ENCODE measurements at places on chromosomes 11 and 22. TPM values are rescaled to one million over a fixed set of nuclear protein-coding genes. Genes with fewer than 3 reads are reported as not detected.

The CABP7 gene
- total RNA-seq = 0.09 TPM

The SLC37A2 gene
- 0.12 TPM for total RNA-seq

The GAL gene
- 18.0 TPM for total RNA-seq

The IGSF22 gene
- not detected for total RNA-seq

The OR4D10 gene
- total RNA-seq = not detected

The PHLDB1 gene
- 9.0 TPM for total RNA-seq

The SYT7 gene
- 0.72 TPM for total RNA-seq

The LIMK2 gene
- 8.6 TPM for total RNA-seq

The OR4X2 gene
- not detected for total RNA-seq

The UBQLNL gene
- total RNA-seq = not detected

The SF3A1 gene
- 62.3 TPM for total RNA-seq

The CHRNA10 gene
- 0.78 TPM for total RNA-seq

The SLC22A12 gene
- not detected for total RNA-seq

The GLYATL1 gene
- total RNA-seq = not detected

The MIOX gene
- not detected for total RNA-seq

The PLAAT2 gene
- 0.60 TPM for total RNA-seq

The C1QTNF4 gene
- not detected for total RNA-seq

The SMIM35 gene
- total RNA-seq = not detected

The NXPE1 gene
- not detected for total RNA-seq
